ENCODE measurements at places on chromosomes 3 and 15.

- DNase-seq: no peak
Observed at GRCh38 chr3:184508938-184509337, 52.6 kb upstream of the EPHB3 start.

DNA sequence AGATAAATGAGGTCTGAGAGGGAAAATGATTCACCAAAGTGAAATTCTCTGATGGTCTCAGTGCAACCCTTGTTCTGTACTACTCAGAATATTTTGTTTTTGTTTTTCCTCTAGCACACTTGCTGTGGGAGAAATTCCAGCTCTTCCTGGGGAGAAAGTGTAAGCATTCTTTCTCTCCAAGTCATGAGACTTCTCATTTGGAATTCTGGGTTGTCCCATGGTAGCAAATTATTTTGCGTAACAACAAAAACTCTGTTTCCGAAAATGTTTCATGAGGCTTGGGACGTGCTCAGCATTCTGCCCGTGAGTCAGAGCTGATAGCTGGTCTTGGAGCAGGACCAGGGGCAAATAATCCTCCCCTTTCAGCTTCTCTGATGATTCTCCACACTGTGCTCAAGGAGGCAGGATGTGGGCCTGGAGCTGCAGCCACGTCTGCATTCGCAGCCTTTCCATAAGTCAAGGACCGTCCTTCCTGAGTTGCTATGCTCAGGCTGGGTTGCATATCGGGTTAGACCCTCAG lies 70.3 kb downstream of the SENP2 start:
- no peak for DNase-seq

- DNase-seq: no peak
Observed at GRCh38 chr3:190865828-190866227, 3.3 kb upstream of the GMNC start.

- no peak for DNase-seq
Observed at GRCh38 chr15:96066852-96067495, 263.5 kb upstream of the NR2F2 start.

- DNase-seq: no peak
Observed at GRCh38 chr15:25536801-25537611, 98.2 kb upstream of the UBE3A start.

DNA sequence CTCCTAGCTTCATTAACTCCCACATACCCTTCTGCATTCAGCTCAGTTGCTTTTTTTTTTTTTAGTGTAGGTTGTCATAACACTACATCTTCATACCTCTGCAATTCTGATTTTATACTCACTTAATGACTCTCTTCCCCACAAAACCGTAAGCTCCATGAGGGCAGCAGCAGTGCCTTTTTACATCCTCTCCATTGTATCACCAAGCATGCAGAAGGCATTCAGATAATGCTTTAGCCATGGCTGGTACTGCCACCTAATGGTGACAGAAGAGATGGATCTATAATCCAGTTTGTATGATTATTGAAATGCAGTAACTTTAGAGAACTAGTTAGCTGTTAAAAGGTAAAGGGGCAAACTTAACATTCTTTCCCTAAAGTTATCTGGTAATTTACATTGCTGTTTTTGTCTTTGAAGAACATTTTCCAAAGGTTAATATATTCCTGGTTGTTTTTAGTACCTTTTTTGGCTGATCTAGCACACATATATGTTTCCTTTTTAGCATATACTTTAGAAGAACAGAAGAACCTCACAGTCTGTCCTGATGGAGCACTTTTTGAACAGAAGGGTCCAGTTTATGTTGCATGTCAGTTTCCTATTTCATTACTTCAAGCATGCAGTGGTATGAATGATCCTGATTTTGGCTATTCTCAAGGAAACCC lies 36.8 kb downstream of the ATP1B3 start:
- DNase-seq: no peak

DNA sequence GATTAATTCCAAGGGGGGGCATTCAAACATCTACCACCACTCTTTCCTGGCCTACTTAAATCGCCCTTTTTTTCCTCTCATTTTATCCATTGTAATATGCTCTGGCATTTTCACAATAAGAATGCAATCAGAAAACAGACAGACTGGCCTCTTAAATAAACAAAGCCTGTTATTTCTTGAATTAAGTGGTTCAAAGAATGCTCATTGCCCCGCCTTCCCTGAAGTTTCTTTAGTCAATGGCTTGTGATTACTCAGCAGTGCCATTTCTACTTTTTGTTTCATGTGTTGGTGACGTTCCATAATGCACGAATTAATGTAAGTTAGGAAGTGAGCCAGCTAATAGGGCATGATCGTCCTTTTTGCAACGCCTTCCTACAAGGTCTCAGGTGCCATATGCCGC lies 68.0 kb downstream of the FBN1 start:
- DNase-seq: no peak

DNA sequence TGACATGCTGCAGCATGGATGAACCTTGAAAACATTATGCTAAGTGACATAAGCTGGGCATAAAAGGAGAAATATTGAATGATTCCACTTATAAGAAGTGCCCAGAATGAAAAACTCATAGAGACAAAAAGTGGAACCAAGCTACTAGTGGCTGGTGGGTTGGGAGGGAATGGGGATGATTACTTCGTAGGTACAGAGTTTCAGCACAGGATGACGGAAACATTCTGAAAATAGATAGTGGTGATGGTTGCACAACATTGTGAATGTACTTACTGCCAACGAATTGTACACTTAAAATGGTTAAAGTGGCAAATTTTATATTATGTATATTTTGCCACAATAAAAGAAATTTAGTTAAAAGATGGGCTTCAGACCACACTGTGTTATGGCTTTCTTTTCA lies 93.6 kb downstream of the RPLP1 start:
- DNase-seq: no peak

- no peak for DNase-seq
Observed at GRCh38 chr3:42541079-42541478, 38.6 kb downstream of the VIPR1 start.

- DNase-seq: peak; percentile 68
Observed at GRCh38 chr3:75192146-75192616, 471.9 kb upstream of the FRG2C start.

GRCh38 chr3:177603148-177603603 lies 405.9 kb upstream of the TBL1XR1 start:
- DNase-seq: no peak

DNA sequence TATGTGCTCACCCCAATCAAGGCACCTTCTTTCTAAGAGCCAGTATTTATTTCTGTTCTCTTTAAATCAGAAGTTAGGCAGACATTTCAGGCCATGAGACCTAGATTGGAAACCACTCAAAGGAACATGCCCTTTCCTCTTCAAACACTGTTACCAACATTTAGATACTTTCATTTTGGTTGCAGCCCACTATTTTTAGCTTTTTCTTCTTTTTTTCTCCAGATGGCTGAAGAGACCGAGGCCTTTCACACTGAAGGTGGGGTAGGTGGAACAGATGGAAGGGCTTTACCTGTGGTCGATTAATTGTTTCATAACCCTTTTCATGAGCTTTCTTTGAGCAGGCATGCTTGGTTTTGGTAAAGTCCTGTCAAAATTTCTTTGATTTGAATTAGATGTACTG lies 10.9 kb upstream of the LZTFL1 start:
- DNase-seq: no peak

DNA sequence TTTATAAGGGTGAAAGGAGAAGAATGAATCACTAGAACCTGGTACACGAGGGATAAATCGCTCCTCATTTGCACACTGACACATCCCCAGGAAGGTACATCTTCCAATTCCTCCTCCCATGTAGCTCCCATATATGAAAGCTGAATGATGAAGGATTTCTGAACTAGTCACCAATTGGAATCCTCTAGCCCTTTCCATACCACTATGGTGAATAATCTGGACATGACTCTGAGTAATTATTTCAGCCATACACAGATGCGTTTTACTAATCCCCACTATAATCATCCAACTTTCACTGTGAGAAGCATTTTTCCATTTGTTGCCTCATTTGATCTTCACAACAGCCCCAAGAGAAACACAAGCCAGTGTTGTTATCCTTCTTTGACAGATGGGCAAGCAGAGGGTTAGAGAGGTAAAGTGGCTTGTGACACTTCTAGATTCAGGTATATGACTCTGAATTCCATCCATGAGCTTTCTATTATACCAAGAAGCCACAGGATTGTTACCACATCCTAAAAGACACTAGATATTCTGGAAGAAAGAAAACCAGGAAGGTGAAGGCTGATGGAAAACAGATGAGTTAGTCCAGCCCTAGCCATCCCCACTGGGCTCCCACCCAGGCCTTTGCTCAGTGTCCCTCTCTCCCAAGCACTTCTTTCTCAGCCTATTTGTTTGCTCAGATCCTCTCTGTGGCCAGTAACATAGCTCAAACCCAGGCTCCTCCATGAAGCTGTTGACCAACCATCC lies 22.2 kb upstream of the BCL6 start:
- no peak for DNase-seq

DNA sequence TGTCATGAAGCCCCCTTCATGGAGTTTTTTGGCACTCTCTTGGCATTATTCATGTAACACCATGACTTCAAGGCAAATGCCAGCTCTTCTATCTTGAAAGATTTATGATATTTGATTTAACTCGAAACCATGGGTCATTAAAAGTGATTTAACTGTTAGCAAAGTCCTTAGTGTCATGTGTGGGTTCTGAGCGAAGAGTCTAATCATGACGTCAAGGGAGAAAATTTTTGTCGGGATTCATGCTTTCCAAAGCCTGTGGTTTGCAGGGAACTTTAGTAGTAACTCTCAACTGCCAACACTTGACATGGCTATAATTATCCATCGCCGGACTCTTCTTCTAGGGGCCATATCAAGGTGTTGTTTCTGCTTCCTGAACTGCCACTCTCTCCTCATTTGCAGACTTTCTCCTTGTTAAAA lies 11.5 kb downstream of the GXYLT2 start:
- no peak for DNase-seq

DNA sequence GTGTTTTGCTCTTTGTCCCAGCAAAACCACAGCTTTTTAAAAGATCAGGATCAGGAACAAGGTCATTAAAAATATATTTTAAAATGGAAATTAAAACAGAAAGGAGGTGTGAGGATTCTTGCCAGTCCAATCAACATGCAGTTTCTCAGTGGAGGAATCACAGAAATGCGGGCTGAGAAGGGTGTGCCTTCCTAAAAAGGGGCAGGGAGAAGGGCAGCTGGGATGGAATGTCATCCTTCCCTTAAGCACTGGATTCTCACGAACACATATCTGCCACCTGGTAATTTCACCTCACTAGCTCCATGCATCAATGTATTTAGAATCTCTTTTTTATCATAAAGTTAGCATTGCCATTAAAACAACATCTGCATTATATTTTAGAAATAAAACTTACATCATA lies 21.4 kb downstream of the ABI3BP start:
- DNase-seq: no peak

DNA sequence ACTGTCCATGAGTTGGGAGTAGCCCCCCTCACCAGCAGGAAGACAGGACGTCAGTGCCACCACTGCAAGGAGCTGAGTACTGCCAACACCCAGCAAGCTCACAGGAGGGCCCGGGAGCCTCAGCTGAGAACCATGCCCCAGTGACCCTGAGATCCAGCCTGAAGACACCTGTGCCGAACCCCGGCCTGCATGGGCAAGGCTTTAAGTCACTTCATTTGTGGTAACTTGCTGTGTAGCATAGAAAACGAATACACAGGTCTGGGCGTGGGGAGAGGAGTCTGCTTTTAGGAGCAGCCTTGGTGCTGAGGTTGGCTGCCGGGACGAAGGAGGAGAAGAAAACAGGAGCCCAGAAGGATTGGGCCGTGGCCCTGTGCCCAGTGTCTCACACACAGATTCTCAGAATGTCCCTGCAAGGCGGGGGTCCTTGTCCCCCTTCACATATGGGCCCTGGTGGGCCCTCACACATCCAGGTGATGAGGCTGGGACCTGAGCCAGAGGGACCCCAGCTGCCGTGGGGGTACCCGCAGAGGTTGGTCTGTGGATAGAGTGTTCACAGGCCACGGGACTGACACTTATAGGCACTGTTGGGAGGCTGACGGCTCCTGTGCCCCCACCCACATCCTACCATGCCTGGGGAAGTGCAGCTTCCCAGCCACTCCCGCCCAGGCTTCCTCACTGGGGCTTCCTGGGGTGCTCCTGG lies 85.3 kb downstream of the PLXNA1 start:
- DNase-seq: no peak

DNA sequence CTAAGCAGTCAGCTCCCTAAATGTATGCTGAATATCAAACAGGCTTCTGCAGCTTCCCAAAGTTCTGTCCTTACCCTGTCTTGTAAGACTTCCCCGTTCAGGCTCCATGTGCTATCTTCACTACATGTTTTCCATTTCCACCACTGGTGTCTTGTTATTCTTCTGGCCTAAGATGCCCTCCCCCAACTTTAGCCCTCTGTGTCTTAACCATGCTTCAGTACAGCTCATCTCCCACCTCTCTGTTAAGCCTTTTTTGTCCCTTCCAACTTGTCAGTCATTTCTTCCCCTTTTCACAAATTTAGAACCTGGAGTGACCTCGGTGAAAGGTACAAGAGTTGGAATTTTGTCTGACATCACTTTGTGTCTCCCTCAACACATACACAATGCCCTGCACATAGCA lies 151.7 kb upstream of the TBL1XR1 start:
- no peak for DNase-seq

DNA sequence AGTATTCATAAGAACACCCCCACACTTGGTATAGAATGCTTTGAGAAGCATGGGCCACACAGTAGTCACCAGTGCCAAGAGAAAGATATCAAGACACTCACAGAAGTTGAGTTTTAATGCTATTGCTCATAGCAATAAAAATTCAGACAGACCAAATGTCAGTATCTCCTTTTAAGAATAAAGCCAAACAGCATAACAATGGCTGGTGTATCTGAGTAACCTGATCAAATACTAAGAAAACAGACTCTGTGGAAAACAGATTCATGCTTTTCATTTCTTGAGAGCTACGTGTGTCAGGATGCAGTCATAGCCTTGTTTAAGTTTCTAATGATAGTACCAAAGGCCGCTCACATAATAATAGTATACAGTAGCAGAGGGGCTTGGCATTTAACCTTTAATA lies 778.5 kb downstream of the MECOM start:
- DNase-seq: no peak

DNA sequence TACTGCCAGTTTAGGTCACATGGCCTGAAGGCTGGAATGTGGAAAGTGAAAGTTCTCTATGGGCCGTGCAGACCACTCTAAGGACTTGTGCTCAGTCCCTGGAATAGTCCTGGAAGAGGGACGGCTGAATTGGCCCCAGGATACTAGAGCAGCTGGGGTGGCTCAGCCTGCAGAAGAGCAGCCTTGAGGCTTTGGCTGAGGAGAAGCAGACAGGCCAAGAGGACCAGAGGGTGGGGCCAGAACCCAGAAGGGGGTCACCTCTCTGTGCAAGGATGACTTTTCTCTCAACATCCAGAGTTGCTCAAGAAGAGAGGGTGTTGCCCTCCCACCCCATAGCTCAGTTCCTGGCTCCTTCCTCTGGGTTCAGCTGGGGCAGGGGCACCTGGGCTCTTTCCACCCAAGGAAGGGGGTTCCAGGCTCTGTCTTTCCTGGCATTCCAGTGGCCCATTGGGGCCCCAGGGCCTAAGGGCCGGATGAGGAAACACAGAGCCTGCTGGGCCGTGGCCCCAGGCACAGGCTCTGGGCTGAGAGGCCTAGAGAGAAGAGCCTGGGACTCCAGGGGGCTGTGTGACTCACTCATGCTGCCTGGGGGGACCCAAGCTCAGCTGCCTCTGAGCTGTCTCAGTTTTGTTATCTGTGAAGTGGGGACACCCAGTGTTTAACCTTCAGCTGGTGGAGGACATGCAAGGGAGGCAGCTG lies 8.5 kb upstream of the FBLN2 start:
- no peak for DNase-seq

- DNase-seq: no peak
Observed at GRCh38 chr15:96703794-96704550, 373.5 kb downstream of the NR2F2 start.

Measured in neural crest cell (in vitro differentiated cells).